Right atrium auricular region (tissue), 2 donors: ENCODE measurements at places on chromosomes 5 and 9. TPM values are rescaled to one million over a fixed set of nuclear protein-coding genes. Genes with fewer than 3 reads are reported as not detected.

- DNase-seq: no peak
Observed at GRCh38 chr5:41406424-41406823, 104.0 kb downstream of the PLCXD3 start.

- no peak for DNase-seq
Observed at GRCh38 chr5:11069041-11069440, 308.0 kb upstream of the DAP start.

DNA sequence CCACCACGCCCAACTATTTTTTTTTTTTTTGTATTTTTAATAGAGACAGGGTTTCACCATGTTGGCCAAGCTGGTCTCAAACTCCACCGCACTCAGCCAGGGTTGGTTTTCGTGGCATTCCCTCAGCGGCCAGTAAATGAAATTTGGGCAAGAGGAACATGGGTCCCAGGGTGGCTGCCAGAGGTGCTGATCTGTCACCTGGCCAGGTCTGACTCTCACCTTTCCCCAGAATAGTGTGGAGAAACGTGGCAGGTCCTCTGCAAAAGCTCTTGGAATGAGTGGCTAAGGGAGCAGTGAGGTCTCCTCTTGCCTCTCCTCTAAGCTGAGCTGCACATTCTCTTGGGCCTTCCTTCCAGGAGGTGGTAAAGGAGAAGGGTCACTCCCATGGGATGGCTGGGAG lies 170.1 kb downstream of the IRX2 start:
- DNase-seq: peak; percentile 11

- DNase-seq: no peak
Observed at GRCh38 chr5:157828944-157829639, 29.9 kb downstream of the CLINT1 start.

GRCh38 chr9:137233143-137233980 lies 2.7 kb downstream of the SLC34A3 start:
- no peak for DNase-seq

Gene CBY3
- total RNA-seq: not detected

GRCh38 chr9:13863112-13863511 lies 450.8 kb downstream of the NFIB start:
- DNase-seq: peak; percentile 72

Gene FST
- total RNA-seq: 1.5 TPM

- no peak for DNase-seq
Observed at GRCh38 chr5:10635867-10636350, 72.0 kb downstream of the ANKRD33B start.

Gene IFNA4
- total RNA-seq: not detected

DNA sequence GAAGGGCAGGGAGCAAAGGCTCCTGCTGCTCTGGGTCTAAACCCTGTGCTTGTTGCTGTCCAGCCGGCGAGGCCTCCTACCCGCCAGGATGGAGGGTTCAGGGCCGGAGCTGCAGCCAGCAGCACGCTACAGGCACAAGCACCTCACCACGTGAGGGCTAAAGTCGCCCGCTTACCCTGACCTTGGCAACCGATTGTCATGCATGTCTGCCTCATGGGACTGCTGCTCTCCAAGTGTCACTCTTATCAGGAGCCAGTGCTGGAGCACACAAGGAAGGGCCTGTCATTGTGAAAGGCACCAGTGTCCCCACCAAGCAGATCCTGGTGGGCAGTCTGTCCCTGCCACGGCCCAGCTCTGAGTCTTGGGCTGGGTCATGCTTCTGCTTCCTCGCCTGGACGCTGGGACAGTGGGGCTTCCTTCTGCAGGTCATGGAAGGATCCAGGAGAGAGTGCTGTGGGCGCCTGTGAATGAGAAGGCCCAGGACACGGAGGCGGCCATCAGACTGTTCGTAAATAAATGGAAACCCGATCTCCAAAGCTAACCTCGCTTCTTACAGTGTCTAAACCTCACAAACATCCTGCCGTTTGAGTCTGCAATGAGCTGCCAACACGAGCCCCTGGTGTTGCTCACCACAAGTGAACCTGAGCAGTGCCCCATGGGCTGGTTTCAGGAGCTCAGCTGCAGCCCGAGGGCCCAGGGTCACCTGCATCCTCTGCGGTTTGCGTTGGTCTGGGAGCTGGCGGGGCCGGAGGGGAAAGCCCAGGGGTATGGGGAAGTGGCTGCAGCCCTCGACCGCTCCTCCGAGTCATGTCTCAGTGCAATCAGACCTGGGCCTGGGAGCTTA lies 58.2 kb upstream of the RXRA start:
- DNase-seq: no peak

DNA sequence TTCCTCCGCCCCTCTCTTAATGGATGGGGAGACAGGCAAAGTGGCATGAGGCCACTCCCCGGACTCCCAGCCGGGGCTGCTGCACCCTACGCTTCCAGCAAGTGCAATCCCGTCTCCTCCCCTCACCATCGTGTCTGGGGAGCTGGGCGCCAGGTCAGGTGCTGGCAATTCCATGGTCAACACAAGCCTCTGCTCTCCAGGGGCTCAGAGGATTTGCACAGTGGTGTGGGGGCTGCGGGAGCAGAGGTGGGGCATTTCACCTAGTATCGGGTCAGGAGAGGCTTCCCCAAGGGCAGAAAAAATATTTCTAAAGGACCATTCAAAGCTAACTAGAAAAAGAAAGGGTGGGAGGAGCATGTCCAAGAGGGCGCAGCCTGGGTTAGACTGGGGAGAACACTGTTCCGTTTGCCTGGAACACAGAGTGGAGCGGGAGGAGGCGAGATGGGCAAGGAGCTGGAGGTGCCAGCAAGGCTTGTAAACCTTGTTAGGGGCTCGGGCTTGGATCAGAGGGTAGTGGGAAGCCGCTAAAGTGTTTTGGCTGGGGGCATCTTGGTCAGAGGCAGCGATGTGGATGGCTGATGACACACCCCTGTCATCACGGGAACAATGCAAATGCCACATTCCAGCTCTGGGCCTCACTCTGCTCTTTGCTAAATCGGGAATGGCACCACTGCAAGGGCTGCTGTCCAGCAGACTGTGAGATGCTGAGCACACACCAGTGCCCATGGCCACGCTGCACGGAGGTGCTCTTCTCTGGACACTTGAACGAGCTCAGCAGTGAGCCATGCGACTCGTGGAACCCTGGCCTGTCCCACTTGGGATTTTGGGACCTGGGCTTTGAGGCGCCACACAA lies 191.7 kb downstream of the CDK5RAP2 start:
- no peak for DNase-seq

DNA sequence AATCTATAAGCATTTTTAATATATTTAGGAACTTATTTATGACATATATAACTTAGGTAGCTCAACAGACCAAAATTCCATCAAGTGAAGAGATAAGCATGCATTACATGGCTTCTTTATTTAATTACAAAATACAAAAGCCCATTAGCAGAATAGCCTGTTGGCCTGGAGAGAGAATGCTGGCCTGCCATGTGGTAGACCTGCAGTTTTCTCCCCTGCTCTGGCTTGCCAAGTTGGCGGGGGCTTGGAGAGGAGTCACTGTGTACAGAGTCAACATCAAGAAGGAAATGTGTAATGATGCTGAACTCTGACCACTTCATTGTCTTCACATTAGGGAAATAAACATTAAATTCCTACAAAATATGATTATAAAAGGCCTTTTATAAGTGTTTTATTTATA lies 69.8 kb upstream of the CNTLN start:
- no peak for DNase-seq

GRCh38 chr5:91840412-91840811 lies 457.3 kb upstream of the ARRDC3 start:
- no peak for DNase-seq
